ENCODE measurements at places on chromosomes 2 and 18. TPM values are rescaled to one million over a fixed set of nuclear protein-coding genes. Genes with fewer than 3 reads are reported as not detected.

- no peak for ATAC-seq
These were observed 185.0 kb upstream of the STK17B start for GRCh38 chr2:196356332-196356731.

GRCh38 chr2:197089655-197090054 lies 163.1 kb upstream of the PGAP1 start:
- ATAC-seq, result no peak

The CCDC85A gene
- 6.4 TPM for total RNA-seq

The REG3A gene
- total RNA-seq, result not detected

DNA sequence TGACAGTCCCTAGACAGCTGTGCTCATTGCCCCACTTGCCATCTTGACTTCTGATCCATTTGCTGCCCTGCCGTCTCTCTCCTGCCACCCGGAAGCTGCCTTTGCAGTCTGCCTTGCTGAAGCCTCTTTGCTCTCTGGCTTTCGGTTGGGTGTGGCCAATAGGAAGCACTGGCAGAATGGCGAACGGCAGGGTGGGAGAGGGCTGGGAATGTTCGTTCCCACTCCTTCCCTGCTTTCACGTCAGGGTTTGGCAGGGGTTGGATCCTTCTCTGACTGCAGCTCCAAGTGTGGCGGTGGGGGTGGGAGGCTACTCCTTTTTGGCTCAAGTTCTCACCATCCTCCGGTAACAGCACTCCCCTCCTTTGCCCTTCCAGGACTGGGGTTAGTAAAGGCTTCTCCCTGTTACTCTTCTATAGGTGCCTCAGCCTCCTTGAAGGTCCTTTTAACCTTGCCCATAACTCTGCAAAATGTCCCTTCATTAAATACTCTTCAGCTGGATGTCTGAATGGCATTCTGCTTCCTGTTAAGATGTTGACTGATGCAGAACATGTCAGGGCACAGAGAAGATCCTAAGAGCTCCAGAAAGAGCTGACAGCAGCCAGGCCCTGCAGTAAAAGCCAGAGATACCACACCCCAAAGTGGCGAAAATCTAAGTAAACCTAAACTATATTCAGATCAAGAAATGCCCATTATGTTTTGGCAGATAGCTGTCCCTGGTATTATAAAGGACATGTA lies 299.7 kb downstream of the CDCA7 start:
- no peak for ATAC-seq

The ARHGEF4 gene
- 59.5 TPM for total RNA-seq

The ADI1 gene
- 106 TPM for total RNA-seq

The UGT1A3 gene
- not detected for total RNA-seq

GRCh38 chr2:144379851-144380311 lies 140.0 kb downstream of the ZEB2 start:
- no peak for ATAC-seq

DNA sequence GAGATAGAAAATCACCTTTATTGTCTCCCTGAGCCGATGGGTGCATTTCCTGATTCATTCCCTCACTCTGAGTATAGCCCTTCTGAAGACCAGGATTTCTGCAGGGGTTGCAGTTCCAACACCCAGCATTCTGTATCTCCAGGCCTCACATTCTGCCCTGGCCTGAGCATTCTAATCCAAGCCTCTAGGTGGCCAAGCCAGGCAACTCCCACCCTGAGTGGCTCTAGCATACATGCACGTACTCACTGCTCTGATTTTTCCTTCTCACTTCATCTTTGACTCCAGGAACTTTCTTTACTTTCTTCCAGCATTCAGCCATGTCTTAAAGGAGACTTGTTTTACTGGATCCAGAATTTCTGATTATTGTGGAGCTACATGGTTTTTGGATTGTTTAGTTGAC lies 100.7 kb upstream of the STK39 start:
- ATAC-seq, result no peak

- no peak for ATAC-seq
These were observed 67.3 kb upstream of the UPP2 start for GRCh38 chr2:158034198-158034866.

The SPC25 gene
- not detected for total RNA-seq

The CCDC74B gene
- 3.8 TPM for total RNA-seq

The OSR1 gene
- 75.0 TPM for total RNA-seq

DNA sequence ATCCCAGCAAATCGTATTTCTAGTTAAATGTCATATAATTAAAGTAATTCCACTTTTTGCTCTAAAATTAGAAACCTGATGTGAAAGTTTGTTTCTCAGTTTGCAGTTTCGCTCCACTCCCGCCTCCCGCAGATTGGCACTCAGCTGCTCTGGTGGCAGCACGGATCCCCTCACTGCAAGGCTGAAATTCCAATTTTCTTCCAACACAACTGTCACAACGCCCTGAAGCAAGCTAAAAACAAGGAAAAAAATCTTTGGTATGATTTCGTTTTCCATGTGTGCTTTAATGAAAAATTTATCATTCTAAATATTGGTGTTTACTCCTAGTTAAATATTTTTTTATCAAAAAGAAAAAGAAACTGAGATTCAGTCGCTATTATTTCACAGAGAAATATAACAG lies 38.5 kb downstream of the FTCDNL1 start:
- no peak for ATAC-seq

- peak; percentile 39 for ATAC-seq
These were observed 27.2 kb downstream of the TWIST2 start for GRCh38 chr2:238875101-238875470.

DNA sequence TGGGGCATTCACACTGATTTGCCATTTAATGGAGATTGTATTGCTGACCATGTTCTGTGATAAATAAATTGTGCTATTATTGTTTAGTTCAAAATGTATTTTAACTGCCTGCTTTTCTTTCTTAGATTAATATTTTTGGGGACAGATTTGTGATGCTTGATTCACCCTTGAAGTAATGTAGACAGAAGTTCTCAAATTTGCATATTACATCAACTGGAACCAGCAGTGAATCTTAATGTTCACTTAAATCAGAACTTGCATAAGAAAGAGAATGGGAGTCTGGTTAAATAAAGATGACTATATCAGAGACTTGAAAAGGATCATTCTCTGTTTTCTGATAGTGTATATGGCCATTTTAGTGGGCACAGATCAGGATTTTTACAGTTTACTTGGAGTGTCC lies 1.8 kb downstream of the DNAJC10 start:
- ATAC-seq, result no peak

- no peak for ATAC-seq
These were observed 46.7 kb upstream of the SERPINE2 start for GRCh38 chr2:224085811-224086210.

- ATAC-seq, result no peak
These were observed 355.3 kb downstream of the INSIG2 start for GRCh38 chr2:118443596-118443995.

GRCh38 chr2:109210431-109211200 lies 81.6 kb downstream of the SH3RF3 start:
- no peak for ATAC-seq

DNA sequence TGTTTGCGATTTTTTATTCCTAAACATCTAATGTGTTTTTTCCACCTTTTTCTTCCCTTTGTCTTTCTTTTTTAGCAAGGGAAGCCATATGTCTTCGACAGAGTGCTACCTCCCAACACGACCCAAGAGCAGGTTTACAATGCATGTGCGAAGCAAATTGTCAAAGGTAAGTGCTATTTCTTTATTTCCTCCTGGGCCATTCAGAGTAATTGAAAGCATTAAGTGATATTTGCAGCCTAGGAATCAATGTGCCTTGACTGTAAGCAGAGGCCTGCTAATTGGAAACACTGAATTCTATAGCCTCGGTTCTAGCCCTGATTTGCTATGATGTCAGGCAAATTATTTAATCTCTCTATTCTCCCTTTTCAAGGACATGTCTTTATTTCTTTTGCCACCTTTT lies 47.0 kb downstream of the KIF5C start:
- no peak for ATAC-seq

GRCh38 chr18:56575819-56576663 lies 62.4 kb downstream of the TXNL1 start:
- ATAC-seq, result peak; percentile 67

The ICOS gene
- total RNA-seq, result not detected

DNA sequence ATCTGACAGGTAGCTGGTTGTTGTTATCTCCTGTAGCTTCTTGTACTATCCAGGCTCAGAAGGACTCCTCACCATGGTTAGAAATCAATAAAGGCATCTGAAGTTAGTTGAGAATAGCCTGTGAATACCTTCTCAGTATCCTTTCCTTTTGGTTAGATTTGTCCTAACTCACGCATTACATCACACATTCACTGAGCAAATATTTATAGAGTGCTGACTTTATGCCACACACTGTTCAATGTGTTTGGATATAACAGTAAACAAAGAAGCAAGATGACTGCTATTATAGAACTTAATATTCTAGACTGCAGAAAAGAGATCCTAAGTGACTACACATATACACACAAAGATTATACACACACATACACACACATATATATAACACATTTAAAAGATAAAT lies 889.9 kb upstream of the CHAC2 start:
- no peak for ATAC-seq

The ANTXR1 gene
- 116 TPM for total RNA-seq

The ACKR3 gene
- total RNA-seq, result 39.6 TPM

The UGT1A10 gene
- not detected for total RNA-seq

The UGT1A5 gene
- total RNA-seq, result not detected

The COLEC12 gene
- 40.0 TPM for total RNA-seq

- peak; percentile 76 for ATAC-seq
These were observed 127.3 kb downstream of the RNF144A start for GRCh38 chr2:7044253-7045250.

Measured in gastroesophageal sphincter (tissue), 4 donors.